ENCODE measurements at places on chromosomes 2 and 18.

- no peak for DNase-seq
Measured at GRCh38 chr2:18272148-18272494, 288.3 kb downstream of the RDH14 start.

- DNase-seq = no peak
Measured at GRCh38 chr2:191103774-191104173, 47.0 kb downstream of the STAT4 start.

GRCh38 chr18:62644773-62645172 lies 70.6 kb upstream of the PHLPP1 start:
- no peak for DNase-seq

GRCh38 chr2:15018814-15019213 lies 386.3 kb downstream of the LRATD1 start:
- DNase-seq = no peak

DNA sequence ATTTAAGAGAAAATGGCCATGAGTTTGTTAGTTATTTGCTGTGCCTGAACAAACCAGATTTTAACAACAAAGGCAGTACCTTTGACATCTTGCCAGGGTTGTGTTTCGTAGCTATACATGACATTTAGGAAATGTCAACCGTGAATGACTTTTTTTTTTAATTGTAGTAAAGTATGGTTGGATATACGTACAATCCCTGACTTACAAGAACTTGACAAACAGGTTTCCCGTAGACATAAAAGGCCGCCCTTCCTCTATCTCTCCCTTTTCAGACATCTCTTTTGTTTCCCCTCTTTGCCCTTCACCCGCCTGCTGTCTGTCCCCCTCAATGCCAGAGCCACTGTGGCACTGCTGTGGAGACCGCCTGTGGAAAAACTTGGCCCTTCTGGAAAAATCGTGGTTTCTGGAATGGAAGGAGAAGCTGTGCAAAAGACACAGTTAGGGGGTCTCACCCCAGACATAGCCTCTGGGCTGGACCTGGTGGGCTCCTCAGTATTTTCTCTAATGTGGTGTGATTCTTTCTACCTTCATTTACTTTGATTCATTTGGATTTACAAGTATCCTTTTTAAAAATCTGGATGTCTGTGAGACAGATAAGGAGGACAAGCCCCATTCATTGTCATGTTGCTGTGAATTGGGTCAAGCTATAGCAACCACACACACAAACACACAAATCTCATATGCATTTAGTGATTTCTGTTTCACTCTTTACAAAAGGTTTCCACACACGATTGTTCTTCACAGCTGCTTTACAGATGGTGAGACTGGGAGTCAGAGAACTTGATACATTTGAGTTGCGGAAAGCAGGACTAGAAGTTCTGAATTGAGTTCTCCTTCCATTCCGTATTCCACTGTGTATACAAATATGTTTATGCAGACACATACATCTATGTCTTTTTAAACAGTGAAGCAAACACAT lies 48.6 kb downstream of the SPATS2L start:
- DNase-seq = no peak

DNA sequence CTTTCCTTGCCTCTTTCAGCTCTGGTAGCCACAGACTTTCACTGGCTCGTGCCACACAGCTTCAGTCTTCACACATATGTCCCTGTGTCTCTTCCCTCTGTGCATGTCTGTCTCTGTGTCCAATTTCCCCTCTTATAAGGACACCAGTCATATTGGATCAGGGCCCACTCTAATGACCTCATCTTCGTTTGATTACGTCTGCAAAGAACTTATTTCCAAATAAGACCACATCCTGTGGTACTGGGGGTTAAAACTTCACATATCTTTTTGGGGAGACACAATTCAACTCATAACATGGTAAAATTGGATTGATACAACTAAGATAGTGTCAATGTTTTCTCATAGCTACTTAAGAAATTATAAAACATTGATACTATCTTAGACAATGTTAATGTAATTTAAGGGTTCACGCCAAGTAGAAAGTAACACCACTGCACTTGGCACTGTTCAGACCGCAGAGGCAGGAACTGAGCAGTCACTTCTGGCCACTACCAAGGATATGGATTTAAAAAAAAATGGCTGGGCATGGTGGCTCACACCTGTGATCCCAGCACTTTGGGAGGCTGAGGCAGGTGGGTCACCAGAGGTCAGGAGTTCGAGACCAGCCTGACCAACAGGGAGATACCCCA lies 119.6 kb upstream of the EPAS1 start:
- DNase-seq = no peak

- no peak for DNase-seq
Measured at GRCh38 chr2:160928854-160929301, 231.3 kb upstream of the TANK start.

GRCh38 chr2:18836436-18836835 lies 247.1 kb upstream of the NT5C1B start:
- no peak for DNase-seq

DNA sequence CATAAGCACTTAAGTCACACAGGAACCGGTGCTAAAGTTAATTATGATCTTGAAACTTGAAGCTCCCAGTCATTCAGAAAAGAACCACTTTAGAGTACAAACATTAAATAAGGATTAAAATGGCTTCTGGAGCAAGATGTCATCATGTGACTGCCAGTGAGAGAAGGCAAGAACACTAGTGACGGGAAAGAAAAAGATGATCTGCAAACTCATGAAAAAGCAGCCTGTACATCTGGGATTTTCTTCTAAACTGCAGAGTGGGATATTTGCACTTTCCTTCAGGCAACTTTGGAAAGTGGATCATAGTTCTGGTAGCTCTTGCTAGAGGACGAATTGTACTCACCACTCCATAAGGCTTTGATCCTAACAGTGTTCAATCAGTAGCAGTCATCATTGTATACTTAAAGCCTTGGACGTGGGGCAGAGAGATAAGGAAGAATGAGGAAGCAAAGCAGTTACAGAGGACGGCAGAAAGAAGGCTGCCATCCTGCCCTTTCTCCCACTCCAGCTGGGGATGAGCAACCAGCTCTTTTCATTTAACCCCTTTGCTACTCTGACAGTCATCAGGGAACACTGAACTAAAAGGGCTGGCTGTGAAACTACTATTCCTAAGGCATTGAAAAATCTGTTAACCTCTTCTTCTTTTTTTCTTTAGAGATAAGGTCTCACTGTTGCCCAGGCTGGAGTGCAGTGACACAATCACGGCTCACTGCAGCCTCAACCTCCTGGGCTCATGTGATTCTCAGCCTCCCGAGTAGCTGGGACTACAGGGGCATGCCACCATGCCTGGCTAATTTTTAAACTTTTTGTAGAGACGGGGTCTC lies 18.1 kb downstream of the ABHD3 start:
- DNase-seq = no peak

DNA sequence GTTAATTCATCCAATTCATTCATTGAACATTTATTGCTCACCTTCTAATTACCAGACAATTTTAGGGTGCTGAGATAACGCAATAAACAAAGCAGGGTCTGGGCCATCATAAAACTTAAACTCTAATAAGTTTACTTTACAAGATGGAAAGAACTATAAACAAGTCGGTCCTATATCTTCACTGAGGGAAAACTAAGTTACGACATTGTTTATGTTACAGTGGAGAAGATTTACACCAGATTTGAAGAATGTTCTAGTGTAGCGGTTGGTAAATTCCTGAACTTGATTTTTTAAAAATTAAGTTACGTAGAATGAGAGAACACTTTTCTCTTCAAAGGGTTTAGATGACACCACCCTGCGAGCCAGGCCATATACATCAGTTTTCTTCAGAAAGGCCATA lies 20.7 kb upstream of the FRZB start:
- DNase-seq = no peak

DNA sequence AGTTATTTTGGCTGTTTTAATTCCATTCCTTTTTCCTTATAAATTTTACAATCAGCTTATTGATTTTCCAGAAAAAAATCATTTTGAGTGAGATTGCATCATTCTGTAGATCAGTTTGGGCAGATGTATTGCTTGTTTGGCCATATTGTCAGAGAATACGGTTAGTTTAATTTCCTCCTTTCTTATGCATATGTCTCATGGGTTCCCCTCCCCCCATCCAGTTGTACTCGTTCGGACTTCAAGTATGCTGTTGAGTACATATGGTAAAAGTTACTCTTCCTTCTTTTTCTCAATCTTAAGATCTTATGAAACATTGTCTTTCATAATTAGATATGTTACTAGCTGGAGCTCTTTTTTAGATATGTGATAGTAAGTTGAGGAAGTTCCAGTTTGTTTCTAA lies 131.2 kb upstream of the TTC27 start:
- no peak for DNase-seq

DNA sequence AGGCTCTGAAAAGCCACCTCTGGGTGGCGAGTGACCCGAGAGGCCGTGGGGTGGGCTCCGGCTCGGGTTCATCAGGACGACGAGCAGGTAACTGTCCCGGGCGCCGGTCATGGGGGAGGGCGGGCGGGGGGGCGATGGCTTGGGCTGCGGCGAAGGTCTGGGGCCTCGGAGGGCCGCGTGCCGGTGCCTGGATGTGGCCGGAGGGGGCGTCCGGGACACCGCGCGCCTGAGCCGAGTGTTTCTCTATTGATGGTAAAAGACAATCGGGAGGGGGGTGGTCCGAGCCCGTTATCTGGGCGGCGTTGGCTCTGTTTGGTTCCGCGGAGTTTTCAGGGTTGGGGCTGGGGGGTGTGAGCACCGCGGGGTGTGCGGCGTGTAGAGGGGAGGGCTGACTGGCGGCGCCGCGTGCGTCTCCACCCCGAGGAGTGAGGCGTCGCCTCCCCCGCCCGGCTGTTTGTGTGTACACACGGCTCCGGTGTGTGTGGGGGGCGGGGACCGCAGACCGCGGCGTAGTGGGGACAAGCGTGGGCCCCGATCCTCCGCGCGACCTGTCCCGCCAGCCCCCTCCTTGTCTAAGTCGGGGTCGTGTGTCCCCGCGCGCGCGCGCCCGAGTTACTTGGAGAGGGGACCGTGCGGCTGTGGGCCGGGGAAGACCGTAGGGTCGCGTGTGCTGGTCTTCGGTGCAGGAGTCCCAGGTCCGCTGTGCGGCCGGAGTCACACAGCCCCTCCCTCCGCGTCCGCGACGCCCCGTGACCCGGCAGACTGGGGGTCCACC lies 1.6 kb downstream of the CTIF start:
- DNase-seq = peak; percentile 45

GRCh38 chr2:95268211-95269035 lies 5.8 kb upstream of the PROM2 start:
- no peak for DNase-seq

Data from T-helper 2 cell treated with Interferon-gamma antibody and Interleukin-4, amounts not matched to agents 5 μg/mL and 100 μg/mL, for 36 hours (primary cell).